NCI-H2107 (cell line): ENCODE measurements at places on chromosomes 7 and 10.

DNA sequence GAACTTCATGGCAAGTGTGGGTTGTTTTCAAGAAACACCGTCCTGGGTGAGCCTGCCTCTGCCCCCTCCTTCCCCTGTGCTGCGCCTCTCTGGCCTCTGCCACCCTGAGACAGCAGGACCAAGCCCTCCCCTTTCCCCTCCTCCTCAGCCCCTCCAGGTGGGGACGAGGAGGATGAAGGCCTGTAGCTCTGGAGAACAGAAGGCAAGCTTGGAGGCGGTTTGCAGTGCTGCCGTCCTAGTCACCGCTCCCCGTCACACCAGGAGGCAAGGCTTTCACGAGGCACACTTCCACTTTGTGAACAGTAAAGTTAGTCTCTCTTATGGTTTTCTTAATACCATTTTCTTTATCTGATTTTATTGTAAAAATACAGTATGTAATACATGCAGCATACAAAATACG, 8.8 kb upstream of the VIPR2 start:
- DNase-seq, result no peak

- no peak for DNase-seq
These were observed 37.8 kb upstream of the SHH start for GRCh38 chr7:155850001-155850436.

DNA sequence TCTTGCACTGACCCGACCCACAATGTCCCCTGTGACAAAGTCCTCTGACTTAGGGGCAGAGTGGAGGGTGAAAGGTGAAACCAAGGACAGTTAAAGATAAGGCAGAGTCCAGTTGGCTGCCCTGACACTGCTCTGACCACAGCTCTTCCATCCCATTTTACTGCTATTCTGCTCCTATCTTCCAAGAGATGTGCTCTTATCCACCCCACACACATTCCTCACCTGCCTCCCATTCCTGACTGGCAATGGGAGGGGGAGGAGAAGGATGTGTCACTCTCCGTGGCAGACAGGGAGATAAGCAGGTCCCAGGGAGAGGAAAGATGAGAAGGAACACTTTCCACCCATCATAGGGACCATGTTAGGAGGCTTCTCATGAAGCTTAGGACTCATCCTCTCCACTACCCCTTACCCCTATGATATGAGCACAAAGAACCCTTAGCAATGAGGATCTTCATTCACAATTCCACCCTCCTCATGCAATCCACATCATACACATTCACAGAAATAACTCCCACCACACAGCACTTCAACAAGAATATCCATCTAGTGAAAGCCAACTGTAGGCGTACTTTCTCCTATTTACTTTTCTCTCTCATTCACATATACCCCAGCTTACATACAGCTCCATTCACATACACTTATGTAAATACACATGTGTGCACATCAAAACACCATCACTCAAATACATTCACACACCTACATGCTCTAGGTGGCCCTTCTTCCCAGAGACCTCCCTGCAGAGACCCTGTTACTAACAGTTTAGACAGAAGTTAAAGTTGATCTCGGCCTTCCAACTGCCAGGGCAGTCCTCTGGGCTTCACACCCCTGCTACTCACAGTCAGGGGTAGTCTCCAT, 6.6 kb downstream of the SYNPO2L start:
- no peak for DNase-seq

DNA sequence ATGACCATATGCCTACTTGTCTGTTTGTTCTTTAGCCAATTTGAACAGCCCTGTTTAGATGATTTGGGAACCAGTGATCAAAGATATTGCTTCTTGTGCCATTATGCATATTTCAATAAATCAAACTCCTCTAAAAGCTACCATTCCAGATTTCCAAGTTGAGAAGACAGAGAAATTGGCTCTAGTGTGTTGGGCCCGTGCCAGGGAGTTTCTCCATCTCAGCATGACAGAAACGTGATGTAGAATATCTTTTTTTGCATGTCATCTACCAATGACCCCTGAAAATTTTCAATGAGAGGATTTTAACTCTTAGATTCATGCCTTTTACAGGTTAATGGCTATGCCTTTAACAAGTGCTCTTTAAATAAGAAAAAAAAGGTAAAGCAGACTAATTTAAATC, 50.7 kb upstream of the CABCOCO1 start:
- DNase-seq, result no peak

DNA sequence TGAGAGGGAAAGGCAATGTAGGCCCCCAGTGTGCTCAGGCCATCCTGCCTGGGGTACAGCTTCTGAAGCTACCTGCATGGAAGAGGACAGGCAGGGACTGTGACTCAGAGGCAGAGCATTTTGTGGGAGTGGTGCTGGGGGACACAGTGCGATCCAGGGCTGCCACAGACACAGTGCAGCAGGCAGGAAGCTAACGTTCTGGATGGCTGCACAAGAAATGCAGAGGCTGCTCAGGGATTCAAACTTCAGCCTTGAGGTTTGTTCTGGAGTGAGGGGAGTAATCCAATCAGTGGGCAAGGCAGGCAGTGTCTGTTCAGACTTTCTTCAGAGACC, 648.0 kb upstream of the IGFBP3 start:
- DNase-seq, result no peak

DNA sequence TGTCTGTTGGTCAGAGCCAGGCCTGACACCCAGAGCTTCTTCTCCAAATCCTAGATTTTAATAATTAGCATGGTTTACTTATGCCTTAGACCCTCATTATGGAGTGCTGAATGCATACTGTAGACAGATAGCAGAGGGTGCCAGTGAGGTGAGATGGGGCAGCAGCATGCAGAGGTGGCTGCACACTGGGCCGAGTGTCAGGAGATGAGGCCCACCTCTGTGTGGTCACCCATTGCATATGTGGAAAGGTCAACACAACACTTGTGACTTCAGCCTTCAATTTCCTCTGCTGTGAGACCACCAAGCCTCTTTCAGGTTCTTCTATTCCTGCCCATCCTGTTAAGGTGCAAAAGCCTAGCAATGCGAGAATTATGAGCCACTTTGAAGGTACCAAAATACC, 39.7 kb upstream of the NMT2 start:
- no peak for DNase-seq

GRCh38 chr10:58857251-58857805, 319.1 kb upstream of the PHYHIPL start:
- no peak for DNase-seq

- no peak for DNase-seq
These were observed 58.0 kb upstream of the IKZF1 start for GRCh38 chr7:50246551-50246950.

DNA sequence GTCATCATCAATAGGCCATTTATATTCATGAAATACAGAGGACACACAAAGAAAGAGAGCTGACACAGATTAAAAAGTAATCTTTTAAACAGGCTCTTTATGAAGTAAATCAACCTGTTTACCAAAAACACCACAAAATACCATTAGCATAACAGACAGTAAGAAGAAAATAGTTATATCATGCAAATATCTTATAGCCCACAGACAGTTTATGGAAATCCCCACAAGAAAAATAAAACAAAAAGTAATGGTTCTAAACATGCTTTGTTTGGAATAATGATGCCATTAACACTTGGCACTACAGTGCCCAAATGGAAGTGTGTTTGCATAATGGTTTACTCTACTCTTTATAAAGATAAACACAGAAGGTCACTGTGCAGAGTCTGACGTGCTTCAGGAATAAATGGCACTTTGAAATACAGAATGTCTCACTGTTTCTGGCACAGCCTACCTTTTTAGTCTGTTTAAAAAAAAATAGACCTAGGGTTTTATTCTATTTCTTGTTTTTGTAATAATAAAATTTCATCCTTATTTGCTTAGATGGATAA, 30.1 kb downstream of the SEMA3D start:
- DNase-seq, result no peak

DNA sequence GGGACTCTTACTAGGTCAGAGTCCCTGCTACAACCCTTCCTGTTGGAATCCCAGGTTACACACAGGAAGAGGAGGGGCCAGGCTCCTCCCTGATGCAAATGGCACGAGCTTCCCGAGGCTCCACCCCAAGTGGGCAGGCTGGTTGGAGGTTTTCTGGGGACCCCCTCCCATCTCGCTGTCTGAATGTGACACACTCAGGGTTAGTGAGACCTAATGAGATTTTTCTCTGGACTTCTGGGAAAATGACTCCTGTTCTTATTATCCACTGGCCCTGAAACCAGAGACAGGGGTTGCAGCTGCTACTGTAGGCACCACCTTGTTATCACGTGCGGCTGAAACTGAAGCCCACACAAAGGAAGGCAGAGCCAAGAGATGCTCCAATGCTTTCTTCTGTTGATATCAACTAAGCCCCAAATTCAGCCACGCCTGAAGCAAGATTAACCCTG, 103.3 kb downstream of the FAM107B start:
- DNase-seq, result no peak

GRCh38 chr10:131738396-131738735, 162.4 kb upstream of the PPP2R2D start:
- no peak for DNase-seq

- no peak for DNase-seq
These were observed 327.7 kb downstream of the BBS9 start for GRCh38 chr7:33457039-33457438.

DNA sequence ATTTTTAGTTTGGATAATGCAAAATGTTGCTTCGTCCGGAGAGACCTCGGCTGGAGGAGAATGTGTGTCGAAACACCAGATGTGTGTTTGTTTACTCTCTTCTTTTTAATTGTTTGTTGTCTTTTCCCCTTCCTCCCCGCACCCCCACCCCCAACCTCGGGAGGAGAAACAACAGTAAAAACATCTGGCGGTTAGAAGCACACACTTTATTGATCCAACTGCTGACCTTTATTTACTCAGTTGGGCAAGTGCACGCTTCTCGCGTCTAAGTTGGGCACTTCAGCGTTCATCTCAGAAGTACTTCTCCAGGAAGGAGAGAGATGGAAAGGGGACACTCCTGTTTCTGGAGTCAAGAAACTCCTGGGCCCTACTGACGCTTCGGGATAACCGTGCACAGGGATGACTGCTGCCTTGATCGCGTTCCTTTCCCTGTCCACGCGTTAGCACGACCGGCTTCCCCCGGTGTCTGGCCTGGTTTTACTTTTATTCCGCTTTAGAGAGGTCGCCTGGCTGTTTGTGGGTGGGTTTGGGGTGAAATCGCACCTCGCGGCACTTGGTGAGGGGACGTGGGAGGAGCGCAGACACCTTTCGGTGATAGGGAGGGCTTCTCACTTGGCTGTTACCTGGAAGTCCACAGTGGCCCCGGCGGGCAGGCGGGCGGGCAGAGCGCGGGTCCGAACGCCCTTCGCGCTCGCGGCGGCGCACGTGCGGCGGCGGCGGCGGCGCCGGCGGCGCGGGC, 168.3 kb upstream of the PPP1R3A start:
- no peak for DNase-seq

DNA sequence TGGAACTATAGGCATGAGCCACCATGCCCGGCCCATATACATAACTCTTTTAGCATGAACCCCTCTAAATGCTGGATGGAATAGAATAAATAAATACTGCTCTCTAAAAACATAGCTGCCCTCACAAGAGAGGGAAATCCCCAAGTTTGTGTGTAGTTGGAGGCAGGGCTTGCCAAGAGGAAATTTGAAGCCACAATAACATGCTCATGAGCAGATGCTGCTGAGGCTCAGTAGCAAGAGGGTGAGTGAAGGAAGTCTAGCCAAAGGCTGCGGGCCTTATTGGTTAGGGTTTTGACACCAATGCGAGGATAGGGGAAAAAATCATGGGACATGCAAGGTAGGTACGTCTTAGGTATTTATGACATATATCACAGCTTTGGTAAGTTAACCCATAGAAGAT, 17.3 kb downstream of the TPK1 start:
- no peak for DNase-seq

GRCh38 chr10:130400890-130401289, 264.7 kb downstream of the GLRX3 start:
- DNase-seq, result no peak

DNA sequence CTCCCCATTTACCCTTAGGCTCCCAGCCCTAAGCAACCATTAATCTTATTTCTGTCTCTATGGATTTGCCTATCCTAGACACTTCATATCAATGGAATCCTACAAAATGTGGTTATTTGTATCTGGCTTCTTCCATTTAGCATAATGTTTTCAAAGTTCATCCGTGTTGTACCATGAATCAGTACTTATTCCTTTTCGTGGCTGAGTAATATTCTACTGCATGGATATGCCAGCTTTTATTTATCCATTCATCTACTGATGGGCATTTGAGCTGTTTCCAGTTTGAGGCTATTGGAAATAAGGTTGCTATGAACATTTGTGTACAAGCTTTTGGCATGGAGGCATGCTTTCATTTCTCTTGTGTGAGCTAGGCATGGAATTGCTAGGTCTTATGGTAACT, 121.1 kb downstream of the WDR11 start:
- DNase-seq, result no peak

DNA sequence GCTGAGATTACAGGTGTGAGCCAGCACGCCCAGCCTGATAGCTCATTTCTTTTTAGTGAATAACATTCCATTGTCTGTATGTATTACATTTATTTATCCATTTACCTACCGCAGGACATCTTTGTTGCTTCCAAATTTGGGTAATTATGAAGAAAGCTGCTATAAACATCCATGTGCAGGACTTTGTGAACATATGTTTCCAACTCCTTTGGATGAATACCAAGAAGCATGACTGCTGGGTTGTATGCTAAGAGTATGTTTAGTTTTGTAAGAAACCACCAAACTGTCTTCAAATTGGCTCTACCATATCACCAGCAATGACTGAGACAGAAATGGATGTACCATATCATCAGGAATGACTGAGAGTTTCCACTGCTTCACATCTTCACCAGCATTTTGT, 200.2 kb upstream of the TMEM196 start:
- no peak for DNase-seq

GRCh38 chr7:12670743-12671520, 16.5 kb upstream of the ARL4A start:
- no peak for DNase-seq

- no peak for DNase-seq
These were observed 108.4 kb upstream of the PDLIM1 start for GRCh38 chr10:95399183-95399582.

- no peak for DNase-seq
These were observed 94.4 kb downstream of the ITIH5 start for GRCh38 chr10:7572391-7572790.

DNA sequence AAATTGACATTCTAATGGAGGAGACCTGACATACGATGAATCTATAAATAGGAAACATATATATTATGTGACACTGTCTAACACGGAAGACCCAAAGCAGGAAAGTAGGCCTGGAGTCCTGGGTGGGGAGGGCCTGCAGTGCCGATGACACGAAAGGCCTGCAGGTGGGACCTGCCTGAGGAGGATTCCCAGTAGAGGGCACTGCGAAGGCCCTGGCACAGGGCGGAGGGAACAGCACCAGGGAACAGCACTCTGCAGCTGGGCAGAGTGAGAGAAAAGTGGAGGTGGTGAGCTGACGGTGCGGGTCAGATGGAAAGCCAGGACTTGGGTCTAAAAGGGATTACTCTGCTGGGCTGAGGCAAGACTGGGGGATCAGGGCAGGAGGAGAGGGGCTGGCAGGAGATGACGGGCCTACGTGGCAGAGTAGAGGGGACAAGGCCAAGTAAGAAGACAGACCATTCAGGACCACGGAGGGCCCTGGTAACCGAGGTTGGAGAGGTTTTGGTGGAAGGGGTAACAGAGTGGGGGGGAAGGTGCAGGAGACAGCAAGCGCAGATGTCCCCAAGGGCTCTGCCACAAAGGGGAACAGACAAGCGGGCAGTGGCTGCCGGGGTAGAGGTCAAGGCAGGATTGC, 8.1 kb downstream of the ZNF746 start:
- no peak for DNase-seq

GRCh38 chr10:71835671-71836595, 15.1 kb downstream of the PSAP start:
- DNase-seq, result peak; percentile 51

- DNase-seq, result no peak
These were observed 120.7 kb downstream of the TES start for GRCh38 chr7:116331020-116331419.

- no peak for DNase-seq
These were observed 30.9 kb downstream of the GIMAP8 start for GRCh38 chr7:150481186-150481920.
